ENCODE measurements at places on chromosomes 12 and 14.
A peak's percentile ranks its signal among the peaks of the same experiment; 100 is the strongest.

DNA sequence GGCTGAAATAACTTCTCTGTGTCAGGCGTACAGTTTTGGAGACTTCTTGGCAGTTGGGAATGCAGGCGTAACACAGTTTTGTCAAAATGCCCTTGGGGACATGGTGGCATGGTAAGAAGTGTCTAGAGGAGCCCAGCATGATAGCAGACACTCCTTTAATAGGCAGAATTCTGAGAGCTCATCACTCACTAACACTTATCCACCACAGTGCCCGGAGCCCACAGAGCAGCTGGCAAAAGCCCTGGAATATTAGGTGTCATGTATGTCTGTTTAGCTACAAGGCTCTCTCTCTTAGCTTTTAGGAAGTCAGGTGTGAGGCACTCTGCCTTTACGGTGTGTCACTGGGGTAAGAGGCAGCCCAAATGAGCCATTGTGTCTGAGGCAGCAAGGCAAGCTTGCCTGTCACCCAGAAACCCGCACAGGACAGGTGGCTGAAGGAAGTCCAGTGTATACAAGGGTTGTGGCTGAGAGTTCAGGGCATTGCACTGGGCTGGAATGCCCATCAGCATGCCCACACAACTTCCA, 96.3 kb downstream of the ESRRB start:
- no peak for DNase-seq

GRCh38 chr12:108722992-108723766, 8.1 kb downstream of the CORO1C start:
- DNase-seq = peak; percentile 82

- peak; percentile 65 for DNase-seq
These were observed 1.8 kb downstream of the COX6A1 start for GRCh38 chr12:120439646-120440247.

- peak; percentile 55 for DNase-seq
These were observed 947 bp upstream of the LRRC9 start for GRCh38 chr14:59918824-59919569.

- DNase-seq = no peak
These were observed 3.9 kb downstream of the ANO4 start for GRCh38 chr12:100798286-100799160.

GRCh38 chr12:52767020-52767379, 10.1 kb downstream of the KRT76 start:
- no peak for DNase-seq

- DNase-seq = no peak
These were observed 81.0 kb downstream of the RPS29 start for GRCh38 chr14:49505041-49505766.

GRCh38 chr12:12531194-12531593, 31.5 kb downstream of the DUSP16 start:
- no peak for DNase-seq

All from fibroblast of pulmonary artery (primary cell).